ENCODE measurements at places on chromosomes 13 and 19.
A peak's percentile ranks its signal among the peaks of the same experiment; 100 is the strongest.

DNA sequence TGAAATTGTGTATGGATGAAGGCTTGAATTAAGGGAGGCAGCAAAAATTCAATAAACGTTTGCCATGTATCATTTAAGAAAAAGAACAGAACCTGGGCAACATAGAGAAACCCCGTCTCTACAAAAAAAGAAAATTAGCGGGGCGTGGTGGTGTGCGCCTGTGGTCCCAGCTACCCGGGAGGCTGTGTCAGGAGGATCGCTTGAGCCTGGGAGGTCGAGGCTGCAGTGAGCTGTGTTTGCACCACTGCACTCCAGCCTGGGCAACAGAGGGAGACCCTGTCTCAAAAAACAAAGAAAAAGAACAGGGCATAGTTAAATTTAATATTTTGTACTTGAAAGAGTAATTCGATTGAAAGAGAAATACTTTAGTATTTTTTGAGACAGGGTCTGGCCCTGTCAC, 1.4 kb downstream of the UBA2 start:
- DNase-seq = no peak

- DNase-seq = no peak
These were observed 20.3 kb upstream of the RAP2A start for GRCh38 chr13:97413694-97414093.

DNA sequence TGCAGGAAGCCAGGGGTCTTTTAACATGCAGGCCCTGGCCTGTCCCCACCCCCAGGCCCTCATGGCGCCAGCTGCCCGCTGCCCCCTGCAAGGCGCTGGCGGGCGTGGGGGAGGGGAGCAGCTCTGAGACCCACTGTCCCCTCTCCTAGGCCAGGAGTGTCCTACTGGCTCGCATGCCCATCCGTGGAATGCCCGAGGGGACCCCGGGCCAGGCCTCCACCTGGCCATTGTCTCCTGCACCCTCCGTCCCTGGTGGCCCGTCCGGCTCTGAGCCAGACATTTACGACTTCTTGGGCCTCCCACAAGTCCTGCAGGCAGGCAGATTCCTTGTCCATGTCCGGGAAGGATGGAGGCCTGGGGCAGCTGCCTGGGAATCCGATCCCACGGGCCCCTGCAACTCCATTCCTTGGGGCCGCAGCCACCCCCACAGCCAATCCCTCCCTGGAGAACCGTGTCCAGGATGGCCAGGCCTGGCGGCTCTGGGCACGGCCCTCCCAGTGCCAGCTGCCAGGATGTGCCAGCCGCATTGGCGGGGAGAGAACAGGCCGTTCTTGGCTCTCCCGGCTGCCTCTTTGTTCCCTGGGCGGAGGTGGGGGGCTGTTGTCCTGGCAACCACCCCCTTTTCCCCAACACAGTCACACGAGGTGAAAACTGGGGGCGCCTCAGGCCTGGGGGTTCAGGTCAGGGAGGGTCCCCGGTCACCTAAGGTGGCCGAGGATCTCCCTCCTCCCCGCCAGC, 10.5 kb upstream of the PLIN3 start:
- no peak for DNase-seq

GRCh38 chr13:105341256-105341655, 1194.2 kb downstream of the EFNB2 start:
- DNase-seq = no peak

- DNase-seq = no peak
These were observed 574.2 kb downstream of the MYO16 start for GRCh38 chr13:109203587-109203986.

DNA sequence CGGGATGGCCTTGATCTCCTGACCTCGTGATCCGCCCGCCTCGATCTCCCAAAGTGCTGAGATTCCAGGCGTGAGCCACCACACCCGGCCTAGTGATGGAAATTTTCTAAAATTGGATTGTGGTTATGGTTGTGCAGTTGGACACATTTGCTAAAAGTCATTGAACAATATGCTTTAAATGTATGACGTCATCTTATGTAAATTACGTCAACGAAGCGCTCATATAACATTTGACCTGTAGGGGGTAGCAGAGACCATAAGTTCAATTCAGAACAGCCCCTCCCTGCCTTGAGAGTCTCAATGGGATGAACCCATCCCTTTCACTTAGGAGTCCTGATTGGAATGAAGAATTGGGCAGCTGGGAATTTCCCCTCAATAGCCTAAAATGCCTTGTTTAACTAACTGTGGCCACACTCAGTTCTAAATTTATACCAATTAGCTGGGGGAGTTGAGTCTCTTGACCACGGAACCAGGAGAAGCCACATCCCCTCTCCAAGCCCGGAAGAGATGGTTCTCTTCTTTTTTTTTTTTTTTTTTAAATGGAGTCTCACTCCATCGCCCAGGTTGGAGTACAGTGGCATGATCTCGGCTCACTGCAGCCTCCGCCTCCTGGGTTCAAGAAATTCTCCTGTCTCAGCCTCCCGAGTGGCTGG, 15.2 kb upstream of the TLE6 start:
- DNase-seq = peak; percentile 26

- no peak for DNase-seq
These were observed 53.6 kb downstream of the LMO7 start for GRCh38 chr13:75689686-75690085.

DNA sequence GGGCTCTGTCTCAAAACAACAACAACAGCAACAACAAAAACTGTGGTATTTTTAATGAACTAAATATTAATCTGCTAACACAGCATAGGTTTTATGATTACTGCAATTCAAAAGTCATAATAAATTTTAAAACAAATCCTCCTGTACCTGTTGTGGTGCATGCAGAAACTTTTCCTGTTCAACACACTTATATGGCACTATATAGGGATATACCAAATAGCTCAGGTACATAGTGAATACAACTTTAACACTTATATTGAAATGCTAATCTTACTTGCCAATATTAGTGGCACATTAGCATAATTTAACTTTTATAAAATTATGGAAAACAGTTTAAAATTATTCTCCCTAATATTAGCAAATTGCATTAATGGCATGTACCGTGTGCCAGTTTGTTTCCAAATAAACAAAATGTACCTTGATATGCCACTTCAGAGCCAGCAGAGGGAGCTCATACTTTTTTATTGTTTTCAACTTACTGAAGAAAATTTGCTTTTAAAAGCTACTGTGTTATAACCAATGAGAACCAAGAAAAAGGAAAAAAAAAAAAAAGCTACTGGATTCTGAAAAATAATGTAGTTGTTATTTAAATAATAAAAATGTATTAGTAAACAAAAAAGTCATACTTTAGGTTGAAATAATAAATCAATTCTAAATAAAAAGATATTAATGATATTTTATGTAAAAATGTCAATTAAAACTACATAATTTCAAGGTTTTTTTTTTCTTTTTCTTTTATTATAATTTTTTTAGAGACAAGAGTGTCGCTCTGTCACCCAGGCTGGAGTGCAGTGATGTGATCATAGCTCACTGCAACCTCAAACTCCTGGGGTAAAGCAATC, 18.0 kb upstream of the RBM26 start:
- DNase-seq = no peak

DNA sequence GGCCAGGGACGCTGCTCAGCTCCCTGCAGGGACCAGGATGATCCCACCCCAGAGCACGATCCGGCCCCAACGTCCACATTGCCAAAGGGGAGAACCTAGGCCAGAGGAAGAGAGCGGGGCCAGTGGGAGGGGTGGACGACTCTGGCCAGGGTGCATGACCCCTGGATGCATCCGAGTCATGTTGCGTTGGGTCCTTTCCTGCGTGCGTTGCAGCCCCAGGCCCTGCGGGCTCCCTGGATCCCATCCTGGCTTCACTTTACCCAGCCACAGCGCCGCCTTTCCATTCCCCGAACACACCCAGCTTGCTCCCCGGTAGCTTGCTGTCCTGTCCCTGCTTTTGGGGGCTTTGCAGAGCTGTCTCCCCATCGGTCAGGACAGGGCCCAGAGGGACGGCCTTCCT, 10.5 kb downstream of the PLIN4 start:
- no peak for DNase-seq

- no peak for DNase-seq
These were observed 8.5 kb downstream of the DNAJC15 start for GRCh38 chr13:43031881-43032280.

- no peak for DNase-seq
These were observed 419.6 kb downstream of the GPC6 start for GRCh38 chr13:93646245-93646644.

DNA sequence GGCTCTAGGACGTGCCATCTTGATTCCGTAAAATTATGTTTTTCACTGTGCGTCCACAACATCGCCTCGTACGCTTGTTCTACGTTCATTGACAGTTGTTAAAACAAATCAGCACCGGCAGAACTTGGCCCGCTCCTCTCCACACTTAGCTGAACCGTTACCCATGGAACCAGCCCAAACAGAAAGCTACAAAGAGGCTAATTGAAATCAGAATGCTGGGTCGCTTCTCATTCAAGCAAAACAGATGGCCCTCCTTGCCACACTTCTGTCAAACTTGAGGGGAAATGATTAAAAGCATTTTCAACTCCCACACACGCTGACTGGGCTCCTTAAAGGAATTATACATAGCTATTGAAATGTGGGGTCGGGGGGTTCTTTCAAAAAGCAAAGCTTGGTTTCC, 71.6 kb downstream of the TM9SF2 start:
- DNase-seq = no peak

- DNase-seq = no peak
These were observed 48.0 kb downstream of the LNX2 start for GRCh38 chr13:27572234-27572901.

DNA sequence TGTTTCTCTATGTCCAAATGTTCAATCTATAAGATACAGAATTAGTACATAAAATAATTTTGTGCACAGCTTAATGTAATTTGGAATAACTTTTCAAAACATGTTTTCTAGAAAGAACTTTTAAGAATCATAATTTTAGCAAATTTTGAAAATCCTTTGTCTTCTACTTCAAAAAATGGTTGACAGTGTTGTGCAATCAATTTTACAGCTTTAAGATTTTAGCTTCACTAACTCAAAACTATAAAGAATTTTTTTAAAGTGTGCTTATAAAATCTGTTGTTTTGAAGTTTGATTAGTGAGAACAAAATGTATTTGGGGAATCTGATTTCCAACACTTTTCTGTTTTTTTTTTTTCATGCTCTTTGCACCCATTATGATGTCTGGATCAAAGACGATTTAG, 12.7 kb upstream of the SPACA6 start:
- no peak for DNase-seq

DNA sequence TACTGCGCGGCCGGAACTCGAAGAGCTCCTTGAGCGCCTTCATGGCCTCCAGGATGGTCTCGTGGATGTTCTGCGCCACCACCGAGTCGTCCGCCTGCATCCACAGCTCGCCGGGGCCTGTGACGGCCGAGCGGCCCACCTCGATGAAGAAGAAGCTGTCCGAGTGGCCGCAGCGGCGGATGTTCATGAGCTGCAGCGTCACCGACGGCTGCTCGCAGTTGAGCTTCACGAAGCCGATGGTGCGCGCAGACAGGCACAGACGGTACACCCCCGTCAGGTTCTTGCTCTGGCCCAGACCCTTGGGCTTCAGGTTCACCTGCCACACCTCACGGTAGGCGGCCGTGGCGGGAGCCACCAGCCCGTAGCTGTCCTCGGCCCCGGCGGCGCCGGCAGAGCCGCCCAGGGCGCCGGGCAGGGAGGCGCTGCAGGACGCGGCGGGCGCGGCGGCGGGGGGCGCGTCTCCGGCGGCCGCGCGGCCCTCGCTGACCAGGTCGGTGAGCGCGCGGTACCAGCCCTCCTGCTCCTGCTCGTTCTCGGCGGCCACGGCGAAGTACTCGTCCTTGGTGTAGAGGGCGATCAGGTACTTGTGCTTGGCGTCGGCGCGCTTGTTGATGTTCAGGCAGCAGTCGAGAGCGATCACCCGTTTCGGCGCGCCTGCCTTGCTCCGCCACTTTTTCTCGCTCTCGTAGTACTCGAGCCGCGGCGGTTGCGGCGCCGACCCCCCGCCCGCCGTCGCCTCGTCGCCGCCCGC, 1.1 kb downstream of the IRS2 start:
- no peak for DNase-seq

GRCh38 chr13:19882231-19882630, 18.8 kb upstream of the ZMYM5 start:
- DNase-seq = no peak

DNA sequence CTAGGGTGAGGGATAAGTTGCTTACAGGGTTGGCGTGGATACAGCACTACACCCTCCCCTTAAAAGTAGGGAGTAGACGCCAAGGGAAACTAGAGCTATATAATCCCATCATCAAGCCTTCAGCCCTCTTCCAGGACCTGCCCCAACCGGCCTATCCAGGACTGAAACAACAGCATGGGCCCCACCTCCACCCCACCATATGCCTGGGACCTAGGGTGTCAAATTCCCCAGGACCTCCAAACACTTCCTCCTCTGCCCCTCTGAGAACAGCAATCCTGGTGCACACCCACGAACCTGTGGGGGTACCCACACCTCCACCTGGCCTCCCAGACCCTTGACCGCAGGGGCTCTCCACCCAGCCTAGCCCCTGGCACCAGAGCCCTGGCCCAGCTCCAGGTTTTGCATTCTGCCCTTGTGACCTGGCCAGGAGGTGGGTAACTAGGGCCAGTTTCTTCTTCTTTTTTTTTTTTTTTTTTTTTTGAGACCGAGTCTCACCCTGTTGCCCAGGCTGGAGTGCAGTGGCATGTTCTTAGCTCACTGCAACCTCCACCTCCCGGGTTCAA, 1.4 kb upstream of the CYP2F1 start:
- DNase-seq = no peak

DNA sequence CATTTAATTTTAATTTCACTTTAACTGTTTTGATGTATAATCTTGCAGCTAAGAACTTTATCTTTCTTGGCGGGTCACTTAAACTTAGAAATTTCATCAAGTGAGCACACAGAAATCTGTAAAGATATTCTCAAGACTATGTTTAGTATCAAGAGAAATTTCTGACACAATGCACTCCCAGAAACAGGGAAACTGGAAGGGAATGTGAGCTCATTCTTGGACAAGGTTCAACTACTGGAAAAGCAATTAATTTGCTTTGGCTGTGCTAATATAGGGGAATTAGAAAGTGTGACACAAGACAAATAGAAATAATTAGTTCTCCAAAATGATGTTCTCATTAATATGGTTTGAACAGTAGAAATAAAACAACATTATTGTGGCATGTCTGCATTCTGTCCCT, 402.3 kb downstream of the DACH1 start:
- DNase-seq = no peak

- DNase-seq = no peak
These were observed 5.2 kb upstream of the CDC16 start for GRCh38 chr13:114229506-114229905.

GRCh38 chr19:45764945-45765701, 3.9 kb downstream of the SIX5 start:
- no peak for DNase-seq

GRCh38 chr13:22278336-22278929, 607.6 kb downstream of the FGF9 start:
- no peak for DNase-seq

- no peak for DNase-seq
These were observed 1434.7 kb upstream of the PCDH20 start for GRCh38 chr13:62850331-62850730.

Data from DMS 273 treated with DMSO at 0.1 percent for 48 hours (cell line).